ENCODE measurements at places on chromosomes 5 and 9.

DNA sequence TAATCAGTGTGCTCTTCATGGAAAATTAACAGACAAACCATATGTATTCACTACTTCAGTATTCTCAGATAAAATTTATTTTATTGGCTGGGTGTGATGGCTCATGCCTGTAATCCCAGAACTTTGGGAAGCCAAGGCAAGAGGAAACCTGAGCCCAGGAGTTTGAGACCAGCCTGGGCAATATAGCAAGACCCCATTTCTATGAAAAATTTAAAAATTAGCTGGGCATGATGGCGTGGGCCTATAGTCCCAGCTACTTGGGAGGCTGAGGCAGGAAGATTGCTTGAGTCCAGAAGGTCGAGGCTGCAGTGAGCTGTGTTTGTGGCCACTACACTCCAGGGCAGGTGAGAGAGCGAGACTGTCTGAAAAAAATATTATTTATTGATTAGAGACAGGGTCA is 23.4 kb upstream of the CREBRF start:
- no peak for DNase-seq

GRCh38 chr9:117919538-117919937 is 215.3 kb downstream of the TLR4 start:
- no peak for DNase-seq

DNA sequence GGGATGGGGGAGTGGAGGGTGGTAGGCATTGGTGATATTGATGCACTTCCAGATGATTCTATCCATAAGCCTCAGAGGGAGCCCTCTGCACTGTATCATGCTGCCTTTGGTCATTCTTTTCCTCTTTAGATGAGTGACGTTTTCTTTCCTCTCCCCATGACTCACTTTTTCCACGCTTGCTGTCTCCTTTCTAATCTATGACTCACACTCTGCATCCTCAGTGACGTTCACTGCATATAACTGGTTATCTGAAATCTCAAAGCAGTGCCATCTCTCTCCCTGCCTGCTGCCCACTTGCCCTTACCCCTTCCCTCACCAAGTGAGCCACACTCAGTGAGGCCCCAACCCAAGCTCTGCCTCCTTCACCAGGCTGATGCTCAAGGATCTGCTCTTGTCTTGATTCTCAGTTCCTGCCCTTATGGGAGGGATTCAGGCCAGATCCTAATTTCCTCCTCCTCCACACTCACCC is 31.6 kb downstream of the PTGS1 start:
- no peak for DNase-seq

DNA sequence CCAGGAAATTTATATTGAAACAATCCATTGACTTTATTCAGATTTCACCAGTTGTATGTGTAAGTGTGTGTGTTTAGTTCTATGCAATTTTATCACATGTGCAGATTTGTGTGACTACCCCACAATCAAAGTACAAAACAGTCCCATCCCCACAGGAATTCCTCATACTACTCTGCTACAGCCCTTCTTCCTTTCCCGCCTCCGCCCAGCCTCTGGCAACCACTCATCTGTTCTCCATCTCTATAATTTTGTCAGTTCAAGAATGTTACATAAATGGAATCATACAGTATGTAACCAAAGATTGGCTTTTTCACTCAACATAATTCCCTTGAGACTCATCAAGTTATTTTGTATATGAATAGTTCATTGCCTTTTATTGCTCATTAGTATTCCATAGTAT is 289.1 kb downstream of the GADD45G start:
- no peak for DNase-seq

GRCh38 chr5:160950311-160950710 is 98.3 kb upstream of the ATP10B start:
- no peak for DNase-seq

DNA sequence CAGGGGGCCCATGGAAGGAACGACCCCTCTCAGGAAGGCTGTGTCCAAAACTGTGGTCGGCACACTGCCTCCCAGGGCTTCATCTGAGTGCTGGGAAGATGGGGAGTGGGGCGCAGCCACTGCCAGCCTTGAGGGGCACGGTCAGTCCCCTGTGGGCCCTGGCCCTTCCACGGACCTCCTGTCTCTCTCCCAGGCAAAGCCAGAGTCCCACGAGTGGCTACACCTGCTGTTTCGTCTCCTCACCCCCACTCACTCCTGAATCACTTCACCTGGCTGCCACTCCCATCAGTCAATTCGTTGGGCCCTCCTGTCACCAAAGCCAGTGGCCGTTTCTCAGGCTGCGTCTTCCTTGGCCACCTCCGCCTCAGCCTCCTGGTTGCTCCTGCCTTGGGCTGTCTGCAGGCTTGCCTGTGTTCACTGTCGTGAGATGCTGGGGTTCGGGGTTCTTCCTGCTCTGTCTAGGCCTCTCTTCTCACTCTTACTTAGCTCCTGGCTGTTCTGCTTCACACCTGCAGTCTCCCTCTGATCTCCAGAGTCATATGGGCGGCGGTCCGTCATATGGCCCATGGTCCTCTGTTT is 58.8 kb upstream of the RNF130 start:
- DNase-seq, result peak; percentile 31

DNA sequence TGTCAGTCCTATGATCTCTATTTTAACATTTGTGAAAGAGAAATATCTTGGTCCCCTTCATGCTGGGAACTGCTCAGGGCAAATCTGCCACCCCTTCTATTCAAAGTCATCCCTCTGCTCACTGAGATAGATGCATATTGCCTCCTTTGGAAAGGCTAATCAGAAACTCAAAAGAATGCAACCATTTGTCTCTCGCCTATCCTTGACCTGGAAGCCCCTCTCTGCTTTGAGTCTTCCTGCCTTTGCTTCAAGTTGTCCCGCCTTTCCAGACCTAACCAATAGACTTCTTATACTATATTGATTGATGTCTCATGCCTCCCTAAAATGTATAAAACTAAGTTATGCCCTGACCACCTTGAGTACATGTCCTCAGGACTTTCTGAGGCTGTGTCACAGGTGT is 97.0 kb downstream of the PSAT1 start:
- DNase-seq, result peak; percentile 33

- DNase-seq, result no peak
These were observed 221.5 kb downstream of the EBF1 start for GRCh38 chr5:158878227-158878626.
